NCI-H2081 treated with DMSO at 0.1 percent for 48 hours (cell line): ENCODE measurements at places on chromosomes 12 and 14.

- no peak for DNase-seq
Measured at GRCh38 chr12:120247621-120248030, 17.9 kb downstream of the PXN start.

- no peak for DNase-seq
Measured at GRCh38 chr12:38384816-38385378, 68.3 kb downstream of the ALG10B start.

DNA sequence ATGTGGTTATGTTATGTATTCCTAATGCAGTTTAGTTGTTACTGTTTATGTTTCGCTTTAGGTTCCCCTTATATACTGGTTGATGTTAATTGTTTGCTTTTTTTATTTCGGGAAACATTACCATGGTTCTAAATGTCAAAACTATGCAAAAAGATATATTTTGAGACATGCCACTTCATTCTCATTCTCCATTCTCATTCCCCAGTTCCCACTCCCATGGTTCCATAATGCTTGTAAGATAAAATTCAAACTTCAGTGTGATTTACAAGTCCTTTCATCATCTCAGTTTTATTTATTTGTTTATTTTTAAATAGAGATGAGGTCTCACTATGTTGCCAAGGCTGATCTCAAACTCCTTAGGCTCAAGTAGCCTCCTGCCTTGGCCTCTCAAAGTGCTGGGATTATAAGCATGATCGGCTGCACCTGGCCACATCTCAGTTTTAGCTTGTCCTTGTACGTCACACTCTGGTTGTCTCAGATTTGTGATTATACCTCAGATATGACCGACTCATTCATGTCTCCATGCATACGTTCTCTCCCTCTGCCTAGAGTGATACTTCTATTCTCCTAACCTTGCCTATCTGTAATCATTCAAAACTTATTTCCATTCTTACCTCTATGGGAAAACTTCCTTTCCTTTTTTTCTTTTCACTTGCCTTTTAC, 407.8 kb upstream of the RGS6 start:
- no peak for DNase-seq

DNA sequence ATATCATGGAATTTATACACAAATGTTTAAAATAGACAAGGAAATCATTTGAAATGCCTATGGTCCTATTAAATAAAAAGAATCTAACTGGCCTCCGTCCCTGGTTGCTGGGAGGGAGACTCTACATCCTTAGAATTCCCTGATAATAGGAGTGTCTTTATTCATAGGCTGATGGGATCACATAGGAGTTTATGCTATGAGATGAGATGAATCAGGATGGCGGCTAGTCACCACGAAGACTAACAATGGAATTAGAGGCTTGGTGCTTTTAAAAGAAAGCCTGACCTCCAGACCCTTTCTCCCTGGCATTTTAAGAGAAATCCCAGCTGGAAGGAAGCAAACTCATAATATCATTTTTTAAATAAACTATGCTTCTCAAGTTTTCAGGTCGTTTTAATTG, 69.7 kb downstream of the SEC23A start:
- no peak for DNase-seq

DNA sequence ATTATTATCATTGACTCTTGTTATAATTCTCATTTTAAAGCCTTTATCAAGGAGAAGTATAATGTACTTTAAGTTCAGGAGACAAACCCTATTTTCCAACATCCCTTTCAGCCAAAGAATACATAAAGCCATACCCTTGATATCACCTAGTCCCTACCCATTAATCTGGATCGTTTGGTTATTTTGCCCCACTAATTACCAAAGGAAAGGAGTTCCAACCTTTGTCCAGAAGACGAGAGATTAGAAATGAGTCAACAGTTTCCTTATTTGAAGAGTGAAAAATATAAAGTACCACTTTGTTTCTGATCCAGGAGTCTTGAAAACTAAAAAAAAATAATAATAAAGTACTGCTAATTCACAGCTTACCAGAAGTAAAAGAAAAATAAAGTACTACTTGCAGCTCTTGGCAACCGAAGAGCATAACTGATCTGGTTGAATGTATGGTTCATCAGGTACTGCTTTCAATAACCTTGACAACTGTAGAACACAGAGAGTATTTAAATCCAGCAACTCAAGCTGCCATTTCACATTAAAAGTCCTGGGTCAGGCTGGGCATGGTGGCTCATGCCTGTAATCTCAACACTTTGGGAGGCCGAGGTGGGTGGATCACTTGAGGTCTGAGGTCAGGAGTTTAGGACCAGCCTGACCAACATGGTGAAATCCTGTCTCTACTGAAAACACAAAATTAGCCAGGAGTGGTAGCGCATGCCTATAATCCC, 33.7 kb downstream of the LIMA1 start:
- no peak for DNase-seq

DNA sequence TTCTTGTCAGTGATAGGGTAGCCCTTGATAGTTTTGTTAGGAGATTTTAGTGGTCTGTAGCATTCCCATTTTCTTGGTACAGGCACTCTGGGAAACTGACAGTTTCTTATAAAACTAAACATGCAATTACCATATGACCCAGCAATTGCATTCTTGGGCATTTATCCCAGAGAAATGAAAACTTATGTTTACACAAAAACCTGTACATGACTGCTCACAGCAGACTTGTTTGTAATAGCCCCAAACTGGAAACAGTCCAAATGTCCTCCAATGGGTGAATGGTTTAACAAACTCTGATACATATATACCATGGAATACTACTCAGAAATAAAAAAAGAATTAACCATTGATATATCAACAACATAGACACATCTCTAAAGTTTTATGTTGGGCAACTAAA, 75.5 kb downstream of the BORCS5 start:
- DNase-seq, result no peak

DNA sequence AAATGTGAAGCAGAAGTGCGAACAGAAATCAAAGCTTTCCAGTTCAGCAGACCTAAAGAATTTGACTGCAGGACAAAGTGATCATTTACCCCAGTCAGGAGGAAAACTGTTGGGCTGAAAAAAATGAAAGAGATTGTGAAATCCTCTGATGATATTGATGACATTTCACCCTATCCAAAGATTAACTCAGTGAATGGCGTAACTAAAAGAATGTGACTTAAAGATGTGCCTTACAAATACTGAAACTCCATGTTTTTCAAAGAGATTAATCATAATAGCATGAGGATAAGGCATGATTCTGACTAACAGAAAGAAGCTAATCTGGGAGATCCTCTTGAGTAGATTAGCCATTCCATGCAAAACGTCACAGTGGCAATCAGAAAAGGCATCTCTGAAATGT, 225.6 kb downstream of the DUSP6 start:
- no peak for DNase-seq

DNA sequence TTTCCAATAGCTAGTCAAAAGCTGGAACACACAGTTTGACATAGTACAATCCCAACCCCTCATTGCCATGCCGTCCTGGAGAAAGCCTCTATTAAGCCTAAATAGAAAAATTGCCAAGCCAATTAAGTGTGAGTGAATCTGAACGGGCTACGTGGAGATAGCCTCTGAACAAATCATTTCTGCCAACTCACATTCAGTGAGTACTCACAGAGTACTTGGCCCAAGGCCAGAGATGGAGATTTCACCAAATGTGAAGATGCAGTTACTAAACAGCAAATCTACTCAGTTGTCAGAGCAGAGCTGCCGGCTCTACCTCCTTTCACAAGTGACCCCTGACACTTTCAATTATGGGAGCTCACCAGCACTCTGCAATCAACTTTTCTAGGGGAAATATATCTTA, 350.0 kb downstream of the GALC start:
- DNase-seq, result no peak

GRCh38 chr12:57188090-57188425, 28.5 kb upstream of the NXPH4 start:
- DNase-seq, result no peak

GRCh38 chr14:103125098-103126070, 2.1 kb downstream of the TNFAIP2 start:
- DNase-seq, result no peak

GRCh38 chr14:104505085-104506074, 74.2 kb upstream of the C14orf180 start:
- DNase-seq, result no peak

DNA sequence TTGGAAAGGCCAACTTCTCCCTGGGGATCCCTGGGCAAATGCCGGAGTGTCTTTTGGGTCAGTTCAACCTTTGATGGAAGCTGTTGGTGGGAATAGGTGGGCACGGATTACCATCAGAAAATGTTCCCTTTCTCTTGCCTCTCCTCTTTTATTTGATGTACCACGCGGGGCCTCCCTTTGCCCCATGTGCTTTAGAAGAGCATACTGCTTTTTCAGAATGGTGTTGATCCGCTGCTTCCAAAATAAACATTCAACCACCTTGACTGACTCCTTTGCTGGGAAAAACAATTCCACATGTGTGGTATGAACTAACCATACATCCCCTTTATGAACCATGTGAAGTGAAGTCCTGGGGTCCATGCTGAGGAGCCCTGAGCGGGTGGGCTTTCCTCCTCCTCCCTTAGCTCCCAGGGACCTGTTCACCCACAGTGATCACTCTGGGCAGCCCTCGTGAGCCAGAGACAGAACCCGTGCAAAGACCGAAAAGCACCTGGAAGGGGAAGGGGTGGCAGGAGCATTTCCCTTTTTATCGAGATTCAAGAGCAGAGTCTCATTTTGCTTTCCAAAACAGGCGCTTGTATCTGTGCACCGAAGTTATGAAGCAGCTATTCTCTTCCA, 44.2 kb upstream of the PRMT8 start:
- no peak for DNase-seq

GRCh38 chr12:112606611-112607365, 184.8 kb upstream of the RPH3A start:
- no peak for DNase-seq

DNA sequence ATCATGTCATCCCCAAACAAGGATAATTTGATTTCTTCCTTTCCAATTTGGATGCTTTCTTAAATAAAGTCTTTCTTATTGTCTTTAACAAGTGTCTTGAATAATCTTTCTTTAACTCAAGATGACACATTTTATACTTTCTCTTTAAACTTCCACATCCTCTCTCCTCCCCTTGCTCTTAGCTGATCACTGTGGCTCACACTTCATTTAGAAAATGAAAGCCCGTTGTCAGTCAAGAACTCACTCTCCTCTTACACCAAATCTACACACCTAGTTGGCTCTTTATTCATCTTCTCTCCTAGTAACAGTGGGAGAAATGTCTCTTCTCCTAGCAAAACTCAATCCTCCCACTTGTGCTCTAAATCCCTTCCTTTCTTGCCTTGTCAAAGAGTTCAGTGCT, 10.4 kb upstream of the RMST start:
- DNase-seq, result no peak

GRCh38 chr14:32669391-32669790, 269.3 kb upstream of the NPAS3 start:
- DNase-seq, result no peak

GRCh38 chr12:125340791-125341190, 275.6 kb downstream of the AACS start:
- no peak for DNase-seq

DNA sequence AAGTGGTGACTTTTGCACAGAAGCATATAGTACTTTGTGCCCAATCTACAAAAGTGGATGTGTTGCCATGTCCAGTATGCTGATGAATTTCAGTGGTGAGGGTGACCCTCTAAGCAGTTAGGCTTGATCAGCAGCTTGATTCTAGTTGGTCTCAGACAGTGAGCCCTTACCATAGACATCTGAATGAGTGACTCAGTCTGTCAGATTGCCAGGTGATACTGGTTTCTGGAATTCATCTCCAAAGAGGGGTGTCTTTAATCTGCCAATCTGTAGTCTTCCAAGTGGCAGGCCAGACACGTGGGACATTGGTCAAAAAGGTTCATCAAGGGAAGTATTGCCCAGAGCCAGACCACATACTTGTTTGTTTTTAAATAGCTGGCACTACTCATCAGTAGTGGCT, 187.4 kb upstream of the SLC16A7 start:
- no peak for DNase-seq

DNA sequence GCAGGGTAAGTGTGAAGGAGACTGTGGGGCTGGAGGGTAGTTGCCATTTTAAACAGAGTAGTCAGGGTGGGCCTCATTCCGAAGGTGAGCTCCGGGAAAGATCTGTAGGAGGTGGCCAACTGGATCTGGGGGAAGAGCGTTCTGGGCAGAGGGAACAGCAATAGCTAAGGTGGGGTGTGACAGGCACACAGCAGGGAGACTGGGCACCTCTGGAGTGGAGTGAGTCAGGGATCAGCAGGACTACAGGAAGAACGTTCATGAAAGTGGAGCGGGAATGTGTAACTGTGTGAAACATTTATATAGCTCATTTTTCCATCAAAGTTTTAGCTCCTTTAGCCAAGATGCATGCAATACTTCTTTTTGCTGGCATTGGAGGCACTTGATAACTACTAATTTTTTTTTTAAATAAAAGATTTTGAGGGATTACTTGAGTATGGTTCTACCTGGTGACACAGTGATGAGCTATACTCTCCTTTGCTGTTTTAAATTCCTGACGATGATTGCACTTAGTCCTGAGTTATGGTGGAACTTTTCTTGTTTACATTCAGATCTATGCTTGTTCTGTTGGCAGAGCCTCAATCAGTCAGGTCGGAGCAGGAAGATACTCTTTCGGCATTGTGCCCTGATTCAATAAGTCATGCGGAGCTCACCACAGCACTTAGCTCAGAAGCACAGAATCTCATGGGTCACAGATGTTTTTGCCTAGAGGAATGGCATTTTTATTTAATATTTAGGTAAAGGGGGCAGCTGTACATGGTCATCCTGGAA, 106.4 kb downstream of the WIF1 start:
- no peak for DNase-seq

GRCh38 chr14:71444030-71444822, 488.0 kb upstream of the RGS6 start:
- DNase-seq, result no peak

GRCh38 chr14:91980157-91980556, 32.7 kb upstream of the FBLN5 start:
- DNase-seq, result no peak

- DNase-seq, result no peak
Measured at GRCh38 chr12:66379616-66380015, 77.3 kb downstream of the HELB start.

DNA sequence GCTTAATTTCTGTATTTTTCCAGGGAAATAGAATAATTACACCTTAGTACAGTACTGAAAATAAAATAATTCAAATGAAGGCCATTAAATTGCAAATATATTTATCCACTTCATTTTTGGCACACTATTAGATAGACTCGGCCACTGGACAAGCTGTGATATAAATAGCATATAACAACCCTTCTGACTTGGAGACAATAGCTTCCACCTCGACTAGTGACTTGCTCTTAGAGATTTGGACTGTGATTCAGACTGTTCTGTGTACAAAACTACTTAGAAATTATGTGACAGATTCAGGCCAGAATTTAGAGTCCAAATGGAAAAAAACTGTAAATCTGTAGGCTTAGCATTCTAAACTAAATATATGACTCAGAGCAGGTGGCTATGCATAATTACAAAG, 949.9 kb downstream of the LRFN5 start:
- no peak for DNase-seq

- DNase-seq, result no peak
Measured at GRCh38 chr12:54251667-54252284, 28.1 kb downstream of the CBX5 start.

GRCh38 chr12:1470051-1470450, 124.3 kb downstream of the FBXL14 start:
- no peak for DNase-seq
